WERI-Rb-1 (cell line): ENCODE measurements at places on chromosomes 1 and 21.

GRCh38 chr21:44427241-44428120 is 27.8 kb upstream of the LRRC3 start:
- DNase-seq, result no peak

GRCh38 chr1:200172311-200172710 is 144.8 kb downstream of the NR5A2 start:
- DNase-seq, result no peak

DNA sequence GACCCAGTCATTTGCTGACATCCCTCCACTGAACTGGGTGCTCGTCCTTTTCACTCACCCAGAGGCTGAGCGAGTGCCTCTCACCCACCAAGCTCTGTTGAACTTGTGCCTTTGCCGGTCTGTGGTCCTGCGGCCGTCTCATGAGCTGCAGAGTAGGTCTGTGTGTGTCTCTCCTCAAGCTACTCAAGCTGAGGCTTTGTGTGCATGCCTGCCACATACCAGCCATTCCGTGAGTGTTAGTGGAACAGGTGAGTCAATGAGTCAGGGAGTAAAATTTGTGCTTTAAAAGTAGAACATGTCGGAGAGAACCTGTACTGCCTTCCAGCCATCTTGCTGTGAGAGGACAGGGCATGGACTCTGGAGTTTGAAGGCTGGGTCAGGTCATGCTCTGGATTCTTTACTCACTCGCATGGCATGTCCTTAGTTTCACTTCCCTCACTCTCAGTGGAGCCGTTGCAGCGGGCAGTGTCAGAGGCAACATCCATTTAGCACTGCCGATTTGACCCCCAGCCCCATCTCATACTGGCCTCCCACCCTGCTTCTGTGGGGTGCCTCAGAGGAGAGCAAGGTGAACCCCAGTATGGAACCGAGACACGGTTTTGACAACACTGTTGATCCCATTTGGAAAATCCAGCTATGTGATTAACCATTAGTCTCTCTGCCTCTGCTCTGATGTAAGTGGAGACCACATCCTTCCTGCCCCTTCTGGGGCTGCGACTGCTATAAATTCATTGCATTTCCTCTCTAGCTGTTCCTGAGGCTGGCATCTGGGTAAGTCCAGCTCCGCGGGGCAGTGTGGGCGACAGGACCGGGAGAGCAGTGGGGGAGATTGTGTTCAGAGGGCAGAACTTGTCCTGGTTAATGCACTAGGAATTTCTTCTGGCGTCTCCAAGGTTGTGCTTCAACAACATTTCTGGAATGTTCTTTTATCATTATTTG is at the start of gene NLRP3:
Gene NLRP3, plus strand, starts transcription at position 751 of the 939 bp plus-strand sequence. CDS start 2,628 bp downstream, outside the sequence.
- DNase-seq, result no peak

- DNase-seq, result no peak
These were observed 39.8 kb downstream of the RASSF5 start for GRCh38 chr1:206547104-206547503.

DNA sequence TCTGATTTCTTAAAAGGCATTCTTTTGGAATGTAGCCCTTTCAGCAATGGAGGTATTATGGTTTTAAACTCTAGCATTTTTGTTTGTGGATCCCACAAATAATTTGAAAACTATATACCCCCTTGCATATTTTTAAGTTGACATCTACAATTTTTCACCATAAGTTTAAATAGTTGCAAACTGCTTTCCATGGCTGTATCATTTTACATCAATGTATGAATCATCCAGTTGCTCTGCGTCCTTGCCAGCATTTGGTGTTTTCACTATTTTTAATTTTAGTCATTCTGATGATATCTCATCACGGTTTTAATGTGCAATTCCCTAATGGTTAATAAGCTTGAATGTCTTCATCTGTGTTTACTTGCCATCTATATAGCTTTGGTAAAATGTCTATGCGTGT is 20.7 kb downstream of the DIPK1A start:
- DNase-seq, result no peak

GRCh38 chr21:43370888-43371570 is 55.9 kb downstream of the SIK1 start:
- DNase-seq, result no peak

GRCh38 chr1:113552244-113552643 is 161.9 kb downstream of the MAGI3 start:
- no peak for DNase-seq

- DNase-seq, result no peak
These were observed 105.8 kb upstream of the EDN2 start for GRCh38 chr1:41590331-41590730.

DNA sequence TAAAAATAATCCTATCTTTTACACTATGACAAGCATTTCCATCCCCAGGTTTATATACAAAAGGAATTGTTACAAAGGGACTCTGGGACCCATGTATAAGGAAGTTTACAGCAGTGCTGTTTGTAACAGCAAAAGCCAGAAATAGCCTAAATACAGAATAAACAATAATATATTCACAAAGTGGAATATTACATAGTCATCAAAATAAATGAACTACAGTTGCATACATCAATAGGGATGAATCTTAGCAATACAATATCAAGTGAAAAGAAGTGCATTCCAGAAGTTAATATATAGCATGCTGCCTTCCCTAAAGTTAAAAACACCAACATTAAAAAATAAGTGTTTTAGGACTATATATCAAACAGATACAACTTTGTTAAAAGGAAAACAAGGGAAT is 77.3 kb downstream of the EDEM3 start:
- DNase-seq, result no peak

DNA sequence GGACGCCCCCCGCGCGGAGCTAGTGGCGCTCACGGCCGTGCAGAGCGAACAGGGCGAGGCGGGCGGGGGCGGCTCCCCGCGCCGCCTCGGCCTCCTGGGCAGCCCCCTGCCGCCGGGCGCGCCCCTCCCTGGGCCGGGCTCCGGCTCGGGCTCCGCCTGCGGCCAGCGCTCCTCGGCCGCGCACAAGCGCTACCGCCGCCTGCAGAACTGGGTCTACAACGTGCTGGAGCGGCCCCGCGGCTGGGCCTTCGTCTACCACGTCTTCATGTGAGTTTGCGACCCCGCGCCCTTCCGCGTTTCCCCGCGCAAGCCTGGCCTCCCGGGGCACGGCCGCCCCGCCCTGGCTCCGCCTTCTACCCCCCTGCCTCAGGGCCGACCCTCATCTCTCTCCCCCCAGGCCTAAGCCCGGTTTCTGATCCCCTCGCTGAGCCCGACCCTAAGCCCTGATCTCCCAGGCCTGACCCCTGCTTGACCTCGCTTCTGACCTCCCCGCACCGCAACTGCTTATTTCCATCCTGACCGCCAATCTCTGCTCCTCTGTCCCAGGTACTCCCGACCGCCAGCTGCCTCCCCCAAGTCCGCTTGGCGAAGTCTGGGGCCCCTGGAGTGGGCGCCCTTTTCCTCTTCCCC is 669 bp downstream of the KCNQ4 start:
- no peak for DNase-seq

GRCh38 chr1:180081474-180081873 is 73.2 kb upstream of the QSOX1 start:
- no peak for DNase-seq

- no peak for DNase-seq
These were observed 38.6 kb upstream of the CPLANE2 start for GRCh38 chr1:16275591-16275990.

DNA sequence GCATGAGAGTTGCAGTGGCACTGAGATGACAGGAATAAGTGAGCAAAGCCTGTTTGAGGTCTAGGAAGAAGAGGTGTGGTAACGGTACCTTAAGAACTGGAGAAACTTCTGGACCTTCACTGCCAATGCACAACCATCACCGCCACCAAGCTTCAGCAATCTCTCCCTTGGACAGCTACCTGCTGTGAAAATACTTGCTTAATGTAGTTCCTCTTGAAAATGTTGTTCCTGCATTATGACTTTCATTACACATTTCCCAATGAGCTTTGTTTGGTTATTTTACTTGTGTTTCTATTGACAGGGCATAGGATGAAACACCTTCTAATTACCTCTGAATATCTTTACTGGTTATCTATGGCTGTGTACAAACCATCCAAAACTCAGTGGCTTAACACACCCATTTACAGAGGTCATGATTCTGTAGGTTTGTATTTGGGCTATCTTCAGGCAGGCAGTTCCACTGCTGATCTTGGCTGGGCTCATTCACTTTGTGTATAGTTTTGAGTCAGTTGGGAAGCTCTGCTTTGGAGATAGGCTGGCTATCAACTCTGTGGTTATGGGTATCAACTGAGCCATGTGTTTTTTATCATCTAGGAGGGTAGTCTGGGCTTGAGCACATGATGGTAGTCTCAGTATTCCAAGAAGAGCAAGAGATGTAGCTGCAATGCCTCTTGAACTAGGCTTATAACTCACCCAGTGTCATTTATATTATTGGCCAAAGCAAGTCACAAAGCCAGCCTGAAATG is 149.4 kb downstream of the ELAVL4 start:
- DNase-seq, result no peak

GRCh38 chr1:182974506-182975191 is 21.7 kb upstream of the SHCBP1L start:
- DNase-seq, result no peak

- DNase-seq, result no peak
These were observed 41.3 kb upstream of the RUNX1 start for GRCh38 chr21:35090403-35090802.

GRCh38 chr1:66250075-66250474 is 283.9 kb upstream of the SGIP1 start:
- DNase-seq, result no peak

- no peak for DNase-seq
These were observed 50.6 kb downstream of the UCK2 start for GRCh38 chr1:165877940-165878556.
